Mesendoderm (in vitro differentiated cells): ENCODE measurements at places on chromosomes 5 and 9.

DNA sequence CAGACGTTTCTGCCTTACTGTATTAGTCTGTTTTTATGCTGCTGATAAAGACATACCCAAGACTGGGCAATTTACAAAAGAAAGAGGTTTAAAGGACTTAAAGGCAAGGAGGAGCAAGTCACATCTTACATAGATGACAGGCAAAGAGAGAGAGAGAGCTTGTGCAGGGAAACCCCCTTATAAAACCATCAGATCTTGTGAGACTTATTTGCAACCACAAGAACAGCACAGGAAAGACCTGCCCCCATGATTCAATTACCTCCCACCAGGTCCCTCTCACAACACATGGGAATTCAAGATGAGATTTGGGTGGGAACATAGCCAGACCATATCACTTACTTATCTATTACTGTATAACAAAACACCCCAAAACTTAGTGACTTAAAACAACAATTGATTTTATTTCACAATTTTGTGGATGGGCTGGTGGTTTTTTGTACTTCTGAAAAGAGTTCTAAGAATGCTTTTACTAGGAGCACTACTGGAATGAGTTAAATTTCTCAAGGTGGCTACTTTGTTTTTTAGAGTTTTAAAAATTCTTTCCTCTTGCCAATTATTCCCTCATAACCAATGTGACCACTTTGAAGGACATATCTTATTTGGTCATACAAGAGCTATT is 10.3 kb downstream of the RUSC2 start:
- no peak for DNase-seq
- no peak overlapping the region for H3K27ac ChIP-seq
- no peaks in the 10 kb centered on the region for H3K36me3 ChIP-seq
- H3K27me3 ChIP-seq, result no peaks in the 10 kb centered on the region
- H3K4me3 ChIP-seq, result no peak overlapping the region

- no peaks in the 10 kb centered on the region for H3K36me3 ChIP-seq
- no peaks in the 10 kb centered on the region for H3K4me1 ChIP-seq
- peak; percentile 93 for DNase-seq
- no peak overlapping the region for H3K27ac ChIP-seq
Observed at GRCh38 chr5:73030995-73031394, 75.2 kb downstream of the FCHO2 start.

GRCh38 chr5:140004174-140004573 is 38.9 kb downstream of the NRG2 start:
- no peak overlapping the region for H3K4me3 ChIP-seq
- H3K4me1 ChIP-seq, result no peaks in the 10 kb centered on the region
- DNase-seq, result no peak
- H3K27ac ChIP-seq, result no peak overlapping the region
- H3K27me3 ChIP-seq, result no peaks in the 10 kb centered on the region
- H3K36me3 ChIP-seq, result no peaks in the 10 kb centered on the region

- no peaks in the 10 kb centered on the region for H3K36me3 ChIP-seq
- no peak for DNase-seq
- no peak overlapping the region for H3K27ac ChIP-seq
- no peaks in the 10 kb centered on the region for H3K4me1 ChIP-seq
- no peak overlapping the region for H3K4me3 ChIP-seq
Observed at GRCh38 chr9:81113453-81114124, 575.8 kb downstream of the TLE1 start.

DNA sequence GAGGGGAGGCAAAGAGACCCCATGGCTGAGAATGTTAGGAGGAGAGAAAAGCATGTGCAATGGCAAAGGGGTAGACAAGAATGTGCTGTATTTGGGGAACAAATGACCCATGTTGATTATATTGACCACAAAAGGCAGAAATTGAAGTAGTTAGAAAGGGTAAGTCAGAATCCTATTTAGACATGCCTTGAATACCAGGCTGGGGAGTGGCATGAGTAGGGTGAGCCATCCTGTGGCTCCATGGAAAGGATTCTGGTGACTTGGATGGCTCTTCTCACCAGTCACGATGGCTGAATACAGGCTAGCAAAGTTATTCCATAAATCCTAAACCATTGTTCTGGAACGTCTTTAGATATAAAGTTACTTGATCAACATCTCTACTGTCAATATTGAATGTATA is 73.4 kb upstream of the MEF2C start:
- H3K4me3 ChIP-seq, result no peak overlapping the region
- H3K36me3 ChIP-seq, result no peaks in the 10 kb centered on the region
- DNase-seq, result peak; percentile 20
- H3K27ac ChIP-seq, result no peak overlapping the region
- no peaks in the 10 kb centered on the region for H3K4me1 ChIP-seq

- H3K4me1 ChIP-seq, result no peaks in the 10 kb centered on the region
- H3K4me3 ChIP-seq, result no peak overlapping the region
- H3K27ac ChIP-seq, result no peak overlapping the region
- H3K36me3 ChIP-seq, result no peaks in the 10 kb centered on the region
- no peaks in the 10 kb centered on the region for H3K27me3 ChIP-seq
Observed at GRCh38 chr5:171667341-171668096, 118.1 kb upstream of the SMIM23 start.

DNA sequence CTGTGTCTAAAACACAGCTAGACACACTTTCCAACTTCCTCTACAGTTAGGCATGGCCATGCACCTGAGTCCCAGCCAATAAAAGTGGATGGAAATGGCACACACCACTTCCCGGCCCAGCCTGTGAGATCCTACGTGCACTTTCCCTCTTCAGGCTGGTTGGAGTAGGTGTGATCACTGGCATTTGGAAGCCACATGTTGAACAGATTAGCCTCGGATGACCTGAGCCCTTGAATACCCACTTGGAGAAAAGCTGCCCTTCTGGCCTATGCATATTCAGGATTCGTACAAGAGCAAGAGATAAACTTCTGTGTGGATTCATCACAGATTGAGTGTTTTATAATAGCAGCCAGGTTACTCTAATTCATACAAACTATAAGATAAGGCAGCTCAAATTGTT is 359.0 kb upstream of the SLC30A5 start:
- DNase-seq, result no peak
- no peaks in the 10 kb centered on the region for H3K4me1 ChIP-seq
- no peaks in the 10 kb centered on the region for H3K27me3 ChIP-seq
- H3K27ac ChIP-seq, result no peak overlapping the region
- H3K36me3 ChIP-seq, result no peaks in the 10 kb centered on the region

DNA sequence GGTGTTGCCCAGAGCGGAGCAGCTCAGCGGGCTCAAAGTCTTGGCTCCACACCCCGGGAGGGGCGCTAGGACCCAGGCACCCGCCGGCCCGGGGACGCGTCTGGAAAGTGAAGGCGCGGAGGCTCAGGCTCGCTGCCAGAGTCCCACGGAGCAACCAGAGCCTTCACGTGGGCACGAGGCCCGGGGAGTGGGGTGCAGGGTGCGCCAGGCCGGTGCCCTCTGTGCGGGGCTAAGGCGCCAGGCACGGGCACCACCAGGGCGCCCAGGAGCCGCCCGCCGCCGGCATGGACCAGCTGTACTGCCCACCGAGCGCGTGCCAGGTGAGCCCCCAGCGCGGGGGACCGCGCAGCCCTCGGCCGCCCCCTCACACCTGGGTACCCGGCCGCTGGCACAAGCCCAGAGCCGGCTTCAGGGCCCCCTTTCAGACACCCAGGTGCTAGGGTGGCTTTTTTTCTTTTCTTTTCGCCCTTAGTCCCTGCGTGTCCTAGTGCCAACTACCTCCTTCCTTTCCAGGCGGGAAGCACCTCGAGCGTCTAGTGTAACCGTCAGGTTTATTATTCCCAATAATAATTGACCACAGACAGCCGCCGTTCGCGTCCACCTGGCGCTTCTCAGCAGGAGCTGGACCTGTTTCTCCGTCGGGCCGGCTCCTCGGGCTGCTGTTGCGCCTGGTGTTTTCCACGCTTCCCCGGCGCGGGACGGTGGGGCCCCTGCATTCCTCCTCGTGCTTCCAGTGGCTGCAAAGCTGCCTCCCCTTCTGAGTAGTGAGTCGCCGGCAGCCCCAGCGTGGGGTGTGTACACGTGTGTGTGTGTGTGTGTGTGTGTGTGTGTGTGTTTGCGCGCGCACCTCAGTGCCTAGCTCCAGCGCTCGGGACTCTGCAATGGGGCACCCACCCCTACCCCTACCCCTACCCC is 30.1 kb upstream of the PDE8B start:
- no peak overlapping the region for H3K27ac ChIP-seq
- H3K27me3 ChIP-seq, result peaks cover 16% of the 10 kb centered on the region
- no peaks in the 10 kb centered on the region for H3K36me3 ChIP-seq
- peak overlapping the region; percentile 28 for H3K4me3 ChIP-seq

DNA sequence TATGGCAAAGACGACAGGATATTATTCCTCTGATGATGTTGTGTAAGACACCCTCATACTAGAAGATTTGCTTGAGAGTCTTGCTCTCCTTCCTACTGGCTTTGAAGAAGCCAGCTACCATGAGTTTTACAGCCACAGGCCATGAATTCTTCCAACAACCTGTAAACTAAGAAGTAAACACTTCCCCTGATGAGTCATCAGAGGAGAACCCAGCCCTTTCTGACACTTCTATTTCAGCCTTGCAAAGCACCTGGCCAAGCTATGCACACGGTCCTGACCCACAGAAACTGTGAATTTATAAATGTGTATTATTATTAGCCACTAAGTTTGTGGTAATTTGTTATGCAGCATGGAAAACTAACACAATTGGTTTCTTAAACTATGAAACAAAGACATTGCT is 288.8 kb upstream of the ADAMTSL1 start:
- H3K4me3 ChIP-seq, result no peak overlapping the region
- H3K27ac ChIP-seq, result no peak overlapping the region
- H3K4me1 ChIP-seq, result no peaks in the 10 kb centered on the region
- no peaks in the 10 kb centered on the region for H3K27me3 ChIP-seq
- DNase-seq, result peak; percentile 62
- H3K36me3 ChIP-seq, result no peaks in the 10 kb centered on the region

GRCh38 chr9:105355781-105356180 is 92.1 kb upstream of the FSD1L start:
- no peak for DNase-seq
- no peaks in the 10 kb centered on the region for H3K36me3 ChIP-seq
- no peak overlapping the region for H3K4me3 ChIP-seq
- no peaks in the 10 kb centered on the region for H3K27me3 ChIP-seq
- H3K4me1 ChIP-seq, result peaks cover 2% of the 10 kb centered on the region

GRCh38 chr5:67827541-67827940 is 388.0 kb upstream of the PIK3R1 start:
- peaks cover 5% of the 10 kb centered on the region for H3K4me1 ChIP-seq
- no peaks in the 10 kb centered on the region for H3K27me3 ChIP-seq
- no peaks in the 10 kb centered on the region for H3K36me3 ChIP-seq
- no peak for DNase-seq
- no peak overlapping the region for H3K4me3 ChIP-seq

DNA sequence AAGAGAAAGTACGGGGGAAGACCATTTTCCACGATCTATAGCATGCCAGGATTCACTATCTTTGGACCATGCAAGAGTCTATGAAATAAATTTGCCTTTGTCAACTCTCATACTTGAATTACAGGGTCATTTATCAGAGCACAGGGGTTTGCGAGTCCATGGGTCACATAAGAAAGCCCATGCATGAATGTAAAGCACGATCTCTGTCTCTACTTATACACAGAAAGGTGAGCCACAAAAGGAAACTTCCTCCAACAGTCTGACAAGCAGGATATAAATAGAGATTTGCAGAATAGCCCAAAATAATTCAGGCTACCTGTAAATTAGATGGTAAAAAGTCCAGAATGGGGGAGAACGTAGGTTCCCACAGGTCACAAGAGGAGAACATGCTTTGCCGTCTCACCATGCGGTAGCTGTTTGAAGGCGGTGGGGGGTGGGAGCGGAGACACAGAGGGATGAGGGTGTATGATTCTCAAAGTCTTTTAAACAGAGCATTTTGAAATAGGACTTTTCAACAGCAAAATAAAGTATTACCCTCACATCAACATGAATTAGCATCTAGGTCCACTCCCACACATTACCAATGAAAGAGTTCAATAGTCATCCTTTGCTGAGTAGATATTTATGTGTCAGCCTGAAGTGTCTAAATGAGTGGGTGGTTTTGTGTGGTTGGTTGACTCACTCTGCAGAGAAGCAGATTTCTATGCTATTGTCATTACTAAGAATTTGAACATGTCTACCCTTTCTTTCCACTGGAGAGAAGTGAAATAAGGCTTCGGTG is 279.7 kb downstream of the EBF1 start:
- no peaks in the 10 kb centered on the region for H3K4me1 ChIP-seq
- no peak for DNase-seq
- H3K36me3 ChIP-seq, result no peaks in the 10 kb centered on the region
- no peak overlapping the region for H3K27ac ChIP-seq
- no peak overlapping the region for H3K4me3 ChIP-seq
- H3K27me3 ChIP-seq, result no peaks in the 10 kb centered on the region

DNA sequence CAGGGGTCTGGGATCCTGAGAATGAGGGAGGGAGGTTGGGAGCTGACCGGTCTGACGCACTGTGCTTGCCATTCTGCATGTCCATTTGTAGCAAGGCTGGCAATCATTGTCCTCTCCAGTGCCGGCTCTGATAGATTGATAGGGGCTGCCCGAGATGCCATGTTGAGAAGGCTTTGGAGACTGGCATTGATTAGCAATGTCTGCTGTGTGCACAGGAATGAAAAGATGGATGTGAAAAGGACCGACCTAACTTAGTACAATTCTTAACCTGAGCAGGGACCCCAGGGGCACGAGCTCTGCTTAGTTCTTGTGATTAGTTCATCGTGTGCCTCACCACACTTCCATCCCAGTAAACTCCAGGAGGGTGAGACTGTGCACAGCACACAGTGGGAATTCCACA is 17.0 kb downstream of the NEK6 start:
- no peak overlapping the region for H3K27ac ChIP-seq
- H3K36me3 ChIP-seq, result no peaks in the 10 kb centered on the region
- H3K27me3 ChIP-seq, result no peaks in the 10 kb centered on the region
- DNase-seq, result no peak

- no peak overlapping the region for H3K4me3 ChIP-seq
- no peak for DNase-seq
- H3K27me3 ChIP-seq, result no peaks in the 10 kb centered on the region
- no peak overlapping the region for H3K27ac ChIP-seq
- H3K4me1 ChIP-seq, result no peaks in the 10 kb centered on the region
Observed at GRCh38 chr5:100889896-100890295, 13.2 kb downstream of the ST8SIA4 start.

DNA sequence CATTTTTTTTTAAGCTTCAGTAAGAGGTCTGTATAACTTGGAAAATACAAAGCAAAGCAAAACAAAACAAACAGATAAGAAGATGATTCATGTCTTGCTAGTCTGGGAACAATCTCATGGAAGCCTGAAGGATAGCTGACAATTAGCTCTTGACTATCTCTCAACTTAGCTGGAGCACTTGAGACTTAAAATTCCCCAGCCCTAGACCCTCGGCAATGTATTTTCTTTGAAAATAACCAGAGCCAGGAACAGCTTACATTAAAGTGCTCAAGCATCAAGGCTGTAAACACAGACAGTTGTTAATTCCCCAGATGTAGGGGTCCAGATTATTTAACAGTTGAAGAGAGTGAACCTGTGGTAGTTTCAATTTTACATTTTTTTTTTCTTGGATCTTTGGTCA is 82.9 kb downstream of the TMEM252 start:
- peak; percentile 43 for DNase-seq
- no peak overlapping the region for H3K27ac ChIP-seq
- no peaks in the 10 kb centered on the region for H3K4me1 ChIP-seq
- H3K27me3 ChIP-seq, result no peaks in the 10 kb centered on the region

- no peaks in the 10 kb centered on the region for H3K27me3 ChIP-seq
- H3K4me3 ChIP-seq, result no peak overlapping the region
- no peaks in the 10 kb centered on the region for H3K36me3 ChIP-seq
Observed at GRCh38 chr5:136957428-136957827, 541.7 kb downstream of the SPOCK1 start.
